ENCODE measurements at places on chromosomes 2 and 18. TPM values are rescaled to one million over a fixed set of nuclear protein-coding genes. Genes with fewer than 3 reads are reported as not detected.

Gene SERPINB4
- total RNA-seq = 5.0 TPM

Gene NT5C1B
- not detected for total RNA-seq

Gene TLX2
- total RNA-seq = not detected

Gene TUBA4B
- not detected for total RNA-seq

Gene RAMP1
- 3.3 TPM for total RNA-seq

Gene CYTIP
- not detected for total RNA-seq

Gene ITGA4
- total RNA-seq = 3.6 TPM

Gene PDE11A
- not detected for total RNA-seq

Gene GPAT2
- total RNA-seq = 0.63 TPM

Gene ID2
- 20.0 TPM for total RNA-seq

Data from airway epithelial cell (primary cell).